ENCODE measurements at places on chromosomes 2 and 18.

DNA sequence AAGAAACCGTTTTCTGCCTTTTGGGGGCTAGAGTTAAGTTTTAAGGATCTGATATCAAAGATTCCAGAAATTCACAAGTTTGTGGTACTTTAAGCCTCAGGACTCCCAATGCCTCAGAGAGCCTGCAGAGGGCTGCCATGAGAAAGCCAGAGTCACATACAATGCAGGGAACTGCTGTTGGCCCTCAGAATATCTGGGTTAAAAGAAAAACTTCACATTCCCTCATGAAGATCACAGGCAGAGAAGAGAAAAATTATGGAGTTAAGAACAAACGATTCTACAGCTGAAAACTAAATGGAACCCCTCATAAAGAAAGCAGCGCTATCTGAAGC lies 39.5 kb downstream of the HDAC4 start:
- peak; percentile 27 for DNase-seq

DNA sequence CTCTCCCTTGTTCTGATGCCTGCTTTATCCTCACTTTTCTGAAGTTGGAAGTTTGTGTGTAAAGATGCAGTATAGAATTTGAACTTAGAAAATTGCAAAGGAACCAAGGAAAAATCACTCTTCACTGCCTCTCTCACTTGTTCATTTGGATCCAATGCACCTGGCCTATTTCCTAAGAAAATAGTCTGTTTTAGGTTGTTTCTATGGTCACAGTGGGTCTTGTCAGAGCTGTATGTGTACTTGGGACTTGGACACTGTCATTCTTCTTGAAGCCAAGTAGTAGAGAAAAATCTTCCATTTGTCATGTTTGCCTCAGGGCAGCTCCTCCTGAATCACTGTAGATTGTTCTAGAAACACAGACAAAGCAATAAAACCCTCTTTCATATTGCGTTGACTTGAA lies 80.3 kb upstream of the SESTD1 start:
- DNase-seq = no peak

GRCh38 chr18:74375999-74376398 lies 60.4 kb downstream of the C18orf63 start:
- DNase-seq = no peak

DNA sequence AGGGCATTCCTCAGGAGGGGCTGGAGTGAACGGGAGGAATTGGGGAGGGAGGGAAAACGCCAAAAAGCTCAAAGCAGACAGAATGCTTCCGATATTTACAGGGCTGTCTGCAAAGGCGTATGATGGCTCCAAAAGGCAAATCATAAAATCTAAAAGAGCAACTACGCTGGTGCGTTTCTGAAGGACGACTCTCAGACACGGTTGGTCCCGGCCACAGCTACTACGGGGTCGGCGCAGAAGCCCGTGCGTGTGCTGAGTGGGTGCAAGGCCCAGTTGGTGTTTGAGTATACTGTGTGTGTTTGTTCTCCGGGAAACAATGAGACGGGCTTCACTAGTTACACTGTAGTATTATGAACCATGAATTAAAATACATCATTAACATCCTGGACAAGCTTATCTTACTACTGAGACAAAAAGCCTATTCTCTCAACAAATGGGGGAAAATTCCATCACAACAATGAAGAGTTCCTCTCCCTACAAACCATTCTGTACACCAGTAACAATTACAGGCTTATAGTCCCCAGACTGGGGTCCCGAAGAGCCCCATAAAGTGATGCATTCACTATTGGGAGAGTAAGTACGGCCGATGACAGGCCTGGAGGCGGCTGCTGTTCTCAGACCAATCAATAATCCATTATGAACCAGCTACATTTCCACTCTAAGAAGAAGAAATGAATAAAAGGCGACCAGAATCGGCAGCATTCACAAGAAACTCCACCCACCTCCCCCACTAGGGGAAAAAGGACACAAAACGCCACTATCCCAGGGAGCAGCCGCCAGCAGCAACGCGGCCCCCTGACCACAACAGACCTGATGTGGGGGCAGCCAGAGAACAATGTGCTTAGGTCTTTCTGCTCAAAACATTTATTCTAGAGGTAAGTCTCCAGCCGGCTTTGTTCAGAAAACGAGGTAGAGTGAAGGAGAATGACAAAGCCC lies 43.4 kb downstream of the ZNF516 start:
- DNase-seq = no peak

GRCh38 chr2:83565626-83566025 lies 893.5 kb downstream of the SUCLG1 start:
- no peak for DNase-seq

DNA sequence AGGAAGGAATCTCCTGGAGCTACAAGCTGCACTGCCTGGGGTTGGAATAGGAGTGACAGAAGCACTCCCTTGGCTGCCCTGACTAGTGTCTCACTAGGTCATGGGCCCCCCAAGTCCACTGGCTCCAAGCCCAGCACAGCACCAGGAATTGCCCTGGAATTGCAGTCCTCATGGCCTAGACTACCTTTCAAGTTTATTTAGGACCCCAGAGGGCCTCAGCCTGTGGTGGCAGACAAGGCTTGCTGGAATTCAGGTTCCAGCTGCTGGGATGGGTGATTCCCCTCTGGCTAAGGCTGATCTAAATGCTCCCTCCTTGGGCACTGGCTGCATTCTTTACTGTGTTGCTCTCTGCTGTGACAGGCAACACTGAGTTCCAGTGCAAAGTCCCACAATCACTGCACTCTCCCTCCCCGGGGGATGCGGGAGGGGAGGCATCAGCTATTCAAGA lies 14.0 kb downstream of the STRADB start:
- peak; percentile 29 for DNase-seq

- DNase-seq = no peak
Observed at GRCh38 chr2:153479573-153479972, 1.0 kb upstream of the RPRM start.

GRCh38 chr18:813172-814071 lies 1.4 kb upstream of the YES1 start:
- no peak for DNase-seq

DNA sequence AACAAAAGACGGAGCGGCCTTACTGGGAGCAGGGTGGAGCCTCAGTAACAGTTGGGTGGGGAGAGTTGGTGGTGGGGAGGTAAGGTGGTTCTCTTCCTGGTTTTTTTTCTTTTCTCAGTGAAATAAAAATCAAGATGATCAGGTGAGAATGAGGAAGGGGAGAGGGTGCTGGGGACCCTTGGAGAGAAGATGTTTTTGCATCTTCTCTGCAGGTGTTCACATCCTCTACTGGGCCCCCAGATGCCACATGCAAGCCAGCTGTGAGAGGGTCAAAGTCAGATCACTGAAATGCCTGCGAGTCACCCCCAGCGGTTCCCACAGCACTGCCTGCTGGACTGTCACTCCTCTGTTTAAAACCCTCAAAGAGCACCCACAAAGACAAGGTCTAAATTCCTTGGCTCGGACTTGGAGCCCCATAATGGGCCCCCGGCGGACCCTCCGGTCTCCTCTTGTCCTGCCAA lies 69.8 kb upstream of the FHL2 start:
- no peak for DNase-seq

GRCh38 chr2:217751192-217751591 lies 251.6 kb downstream of the TNS1 start:
- no peak for DNase-seq

GRCh38 chr2:145593991-145594614 lies 1074.2 kb upstream of the ZEB2 start:
- peak; percentile 85 for DNase-seq

DNA sequence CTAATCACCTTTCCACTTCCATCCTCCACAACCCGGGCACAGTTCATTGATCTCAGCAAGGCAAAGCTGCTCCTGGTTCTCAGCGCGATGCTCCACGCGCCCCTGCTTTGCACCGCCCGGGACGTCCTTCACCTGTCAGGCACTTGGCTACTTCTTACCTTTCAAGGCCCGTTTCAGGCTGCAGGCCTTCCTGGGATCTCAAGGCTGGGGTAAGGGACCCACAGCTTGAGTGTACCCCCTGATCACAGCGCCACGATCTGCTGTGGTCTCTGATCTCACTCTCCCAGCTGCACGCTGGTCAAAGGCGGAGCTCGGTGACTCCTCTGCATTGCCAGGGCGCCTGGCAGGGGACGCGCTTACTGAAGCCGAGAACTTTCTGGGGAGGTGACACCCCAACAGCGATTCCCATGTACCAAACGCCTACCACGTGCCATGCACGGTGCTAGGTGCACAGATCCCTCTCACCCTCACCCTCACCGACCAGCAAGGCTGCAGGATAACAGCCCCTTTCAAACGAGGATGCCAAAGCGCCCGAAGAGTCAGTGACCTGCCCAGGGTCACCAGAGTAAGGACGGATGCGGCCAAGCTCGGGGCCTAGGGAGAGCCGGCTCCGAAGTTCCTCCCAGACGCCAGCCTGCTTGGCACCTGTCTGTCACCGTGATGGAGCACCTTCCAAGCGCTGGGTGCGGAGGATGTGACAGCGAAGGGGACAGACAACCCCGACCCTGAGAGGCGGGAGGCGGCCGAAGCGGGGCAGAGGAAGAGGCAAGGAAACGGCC lies 818 bp downstream of the ITGB1BP1 start:
- DNase-seq = peak; percentile 28

GRCh38 chr2:88599527-88599926 lies 27.7 kb downstream of the EIF2AK3 start:
- no peak for DNase-seq

GRCh38 chr2:204611017-204611631 lies 65.8 kb downstream of the PARD3B start:
- no peak for DNase-seq

GRCh38 chr2:42928161-42928691 lies 135.8 kb upstream of the HAAO start:
- no peak for DNase-seq

DNA sequence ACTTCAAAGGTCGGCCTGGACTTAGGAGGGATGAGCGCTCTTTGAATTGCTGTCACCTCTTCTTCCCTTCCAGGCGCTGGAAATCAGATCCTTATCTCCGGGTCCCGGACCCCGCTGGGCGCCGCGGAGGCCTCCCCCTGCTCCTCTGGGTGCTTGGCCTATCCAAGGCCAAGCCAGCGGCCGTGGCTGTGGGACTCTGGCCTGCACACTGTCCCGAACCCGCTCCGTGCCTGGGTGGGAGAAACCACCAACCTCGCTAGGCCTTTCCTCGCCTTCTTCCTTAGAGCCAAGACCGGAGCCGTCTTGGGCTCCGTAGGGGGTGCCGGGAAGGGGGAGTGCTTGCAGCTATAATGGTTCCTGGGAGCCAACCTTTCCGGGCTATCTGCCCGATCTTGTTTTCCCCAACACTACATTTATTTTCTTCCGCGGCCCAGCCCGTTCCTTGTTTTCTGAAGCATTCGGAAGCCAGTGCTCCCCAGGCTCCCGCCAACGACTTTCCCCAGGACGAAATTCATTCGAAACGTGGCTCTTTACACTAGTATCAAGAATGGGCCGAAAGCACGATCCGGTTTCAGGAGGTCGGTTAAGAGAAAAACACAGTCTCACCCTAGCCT lies 2.4 kb downstream of the OSR1 start:
- DNase-seq = peak; percentile 41

- DNase-seq = no peak
Observed at GRCh38 chr2:12506846-12507245, 209.9 kb upstream of the TRIB2 start.
